ENCODE measurements at places on chromosomes 12 and 14.

- DNase-seq, result no peak
Observed at GRCh38 chr14:33114331-33114730, 175.7 kb downstream of the NPAS3 start.

GRCh38 chr12:54126029-54126695 lies 62.6 kb downstream of the SMUG1 start:
- no peak for DNase-seq

- DNase-seq, result no peak
Observed at GRCh38 chr12:43325786-43326185, 226.2 kb downstream of the ADAMTS20 start.

GRCh38 chr12:72074956-72075355 lies 136.3 kb downstream of the TPH2 start:
- no peak for DNase-seq

DNA sequence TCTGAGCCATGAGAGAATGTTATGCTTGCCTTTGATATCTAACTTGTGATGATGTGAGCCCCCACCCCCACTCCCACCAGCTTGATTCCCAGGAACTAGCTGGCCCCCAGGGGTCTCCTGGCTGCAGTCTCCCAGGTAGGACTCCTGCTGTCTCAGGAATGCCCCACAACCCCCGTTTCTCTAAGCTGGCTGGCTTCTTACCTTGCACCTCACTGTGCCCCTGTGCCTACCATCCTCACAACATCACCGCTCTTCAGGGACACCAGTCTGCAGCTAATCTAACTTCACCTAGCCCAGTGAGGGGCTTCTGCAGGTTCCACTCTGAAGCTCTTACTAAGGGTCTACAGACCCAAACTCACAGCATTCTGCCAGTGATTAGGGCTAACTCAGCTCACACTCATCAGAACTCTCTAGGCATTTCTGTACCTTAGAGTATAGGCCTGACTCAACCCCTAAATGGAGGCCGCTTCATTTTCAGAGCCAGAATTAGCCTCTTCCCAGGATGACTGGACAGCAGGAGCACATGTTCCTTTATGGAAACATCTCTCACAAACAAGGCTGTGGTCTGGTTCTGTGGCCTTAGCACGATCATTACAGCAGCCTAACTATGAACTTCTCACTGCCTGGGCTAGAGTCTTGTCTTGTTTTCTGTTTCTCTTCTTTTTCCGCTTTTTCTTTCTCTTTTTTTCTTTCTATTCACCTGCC lies 72.8 kb upstream of the IFNG-AS1 start:
- no peak for DNase-seq

DNA sequence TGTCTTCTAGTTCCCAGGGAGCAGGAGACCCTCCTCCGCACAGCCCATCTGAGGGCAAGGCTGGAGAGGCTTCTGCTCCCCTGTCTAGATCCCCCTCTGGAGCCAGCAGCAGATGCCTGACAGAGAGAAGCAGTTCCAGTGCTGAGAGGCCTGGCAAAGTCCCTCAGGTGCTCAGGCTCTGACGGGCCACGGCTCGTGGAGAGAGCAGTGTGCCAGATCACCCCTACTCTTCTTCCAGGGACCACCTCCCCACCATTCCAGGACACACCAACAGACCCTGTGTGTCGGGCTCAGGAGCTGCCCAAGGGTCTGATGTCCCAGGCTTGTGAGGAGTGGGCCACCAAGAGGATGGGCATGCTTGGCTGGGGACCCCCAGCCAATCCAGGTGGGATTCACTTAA lies 22.5 kb upstream of the C14orf180 start:
- DNase-seq, result no peak

DNA sequence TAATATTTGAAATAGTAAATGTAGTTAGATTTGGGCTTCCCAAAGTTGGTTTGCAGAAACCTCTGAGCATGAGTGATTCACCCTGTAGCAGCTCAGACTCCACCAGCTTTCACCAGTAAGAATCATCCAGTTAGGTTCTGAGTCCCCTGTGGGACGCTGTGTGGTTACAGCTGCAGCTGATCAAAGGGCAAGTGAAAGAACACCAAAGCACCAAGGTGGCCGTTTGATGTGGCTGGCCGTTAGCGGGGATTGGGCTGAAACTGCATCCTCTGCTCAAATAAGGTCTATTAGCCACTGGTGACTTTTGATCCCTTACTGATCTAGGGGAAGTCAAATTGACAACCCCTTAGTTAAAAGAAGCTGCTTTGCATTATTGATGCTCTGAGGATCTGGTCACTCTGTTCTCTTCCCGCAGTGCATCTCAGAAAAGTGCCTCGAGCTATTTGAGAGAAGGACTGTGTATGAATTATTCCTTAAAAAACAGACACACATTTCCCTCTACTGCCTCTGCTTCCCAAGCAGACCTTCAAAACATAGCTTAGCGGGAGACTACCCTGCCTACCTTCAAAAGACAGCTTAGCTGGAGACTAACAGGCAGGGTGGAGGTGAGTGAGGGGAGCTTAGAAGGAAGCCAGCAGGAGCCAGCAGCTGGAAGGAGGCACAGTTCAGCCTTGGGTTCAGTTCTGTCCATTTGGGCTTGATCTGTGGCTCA lies 3.7 kb downstream of the ABHD12B start:
- DNase-seq, result no peak

GRCh38 chr12:64680235-64680634 lies 69.9 kb downstream of the RASSF3 start:
- no peak for DNase-seq

- DNase-seq, result no peak
Observed at GRCh38 chr14:23125011-23125410, 6.0 kb upstream of the CEBPE start.

GRCh38 chr14:68106905-68107304 lies 287.3 kb downstream of the RAD51B start:
- no peak for DNase-seq

GRCh38 chr12:13247596-13247995 lies 51.1 kb downstream of the EMP1 start:
- no peak for DNase-seq

GRCh38 chr12:51590347-51591015 lies 552 bp upstream of the SCN8A start:
- DNase-seq, result peak; percentile 39

DNA sequence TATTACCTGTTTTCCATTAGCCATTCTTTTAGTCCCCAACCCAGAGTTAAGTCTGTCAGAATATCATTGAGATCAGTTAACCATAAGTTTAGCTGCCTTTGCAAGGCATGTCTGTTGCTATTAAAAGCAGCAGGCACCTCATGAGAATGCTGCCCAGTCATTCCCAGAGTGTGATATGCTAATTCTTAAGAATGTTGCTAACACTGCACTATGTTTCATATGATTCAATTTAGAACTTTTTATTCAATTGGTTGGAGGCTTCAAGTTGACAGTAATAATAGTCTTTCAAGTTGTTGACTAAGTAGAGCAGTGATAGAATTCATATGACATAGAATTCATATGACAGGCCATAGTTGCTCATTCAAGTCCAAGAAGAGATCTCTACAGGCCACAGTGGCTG lies 292.3 kb downstream of the FUT8 start:
- DNase-seq, result no peak

- no peak for DNase-seq
Observed at GRCh38 chr12:114913871-114914801, 230.2 kb upstream of the TBX3 start.

DNA sequence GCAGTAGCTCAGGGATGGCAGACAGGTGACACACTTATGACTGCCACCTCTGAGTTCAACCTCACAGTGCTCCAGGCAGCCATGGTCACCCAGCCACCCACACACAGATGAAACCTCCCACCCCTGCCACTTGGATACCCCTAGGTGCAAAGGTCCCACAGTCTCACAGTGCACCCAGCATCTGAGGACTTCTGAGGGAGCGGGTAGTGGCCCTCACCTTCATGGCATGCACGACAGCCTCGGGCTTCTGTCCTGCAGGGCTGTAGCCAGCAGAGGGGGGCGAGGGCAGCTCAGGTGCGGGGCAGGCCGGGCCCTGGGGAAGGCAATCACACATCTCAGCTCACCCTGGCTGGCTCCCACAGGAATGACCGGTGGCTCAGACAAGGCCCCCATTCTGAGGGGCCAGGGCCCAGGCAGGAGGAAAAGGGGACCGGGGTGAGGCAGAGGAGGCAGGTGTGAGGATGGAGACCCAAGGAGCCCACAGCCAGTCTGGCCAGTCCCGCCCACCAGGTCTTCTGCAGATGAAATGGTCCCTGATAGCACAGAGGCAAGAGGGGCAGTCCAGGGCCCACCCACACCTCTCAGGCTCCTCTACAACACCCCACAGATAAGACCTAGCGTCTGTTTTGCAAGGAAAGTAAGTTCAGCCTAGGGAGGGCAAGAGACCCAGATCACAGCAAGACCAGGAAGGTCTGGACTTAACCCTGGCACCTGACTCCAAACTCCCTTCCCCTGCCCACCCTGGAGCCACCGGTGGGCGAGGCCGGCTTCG lies 35.8 kb downstream of the CCNK start:
- no peak for DNase-seq

Data from hematopoietic multipotent progenitor cell treated with erythropoietin and hydrocortisone succinate and interleukin-3 and kit ligand, for 15 days (in vitro differentiated cells).